ENCODE measurements at places on chromosomes 5 and 9. TPM values are rescaled to one million over a fixed set of nuclear protein-coding genes. Genes with fewer than 3 reads are reported as not detected.

The SHC3 gene
- total RNA-seq = 1.0 TPM

The ZNF300 gene
- total RNA-seq = 2.4 TPM

The ZMYND19 gene
- 21.1 TPM for total RNA-seq

The PMPCA gene
- 43.5 TPM for total RNA-seq

The IFNB1 gene
- not detected for total RNA-seq

The TSSK1B gene
- not detected for total RNA-seq

The SETD9 gene
- total RNA-seq = 37.2 TPM

The SLC36A3 gene
- not detected for total RNA-seq

The GALNT10 gene
- 19.8 TPM for total RNA-seq

DNA sequence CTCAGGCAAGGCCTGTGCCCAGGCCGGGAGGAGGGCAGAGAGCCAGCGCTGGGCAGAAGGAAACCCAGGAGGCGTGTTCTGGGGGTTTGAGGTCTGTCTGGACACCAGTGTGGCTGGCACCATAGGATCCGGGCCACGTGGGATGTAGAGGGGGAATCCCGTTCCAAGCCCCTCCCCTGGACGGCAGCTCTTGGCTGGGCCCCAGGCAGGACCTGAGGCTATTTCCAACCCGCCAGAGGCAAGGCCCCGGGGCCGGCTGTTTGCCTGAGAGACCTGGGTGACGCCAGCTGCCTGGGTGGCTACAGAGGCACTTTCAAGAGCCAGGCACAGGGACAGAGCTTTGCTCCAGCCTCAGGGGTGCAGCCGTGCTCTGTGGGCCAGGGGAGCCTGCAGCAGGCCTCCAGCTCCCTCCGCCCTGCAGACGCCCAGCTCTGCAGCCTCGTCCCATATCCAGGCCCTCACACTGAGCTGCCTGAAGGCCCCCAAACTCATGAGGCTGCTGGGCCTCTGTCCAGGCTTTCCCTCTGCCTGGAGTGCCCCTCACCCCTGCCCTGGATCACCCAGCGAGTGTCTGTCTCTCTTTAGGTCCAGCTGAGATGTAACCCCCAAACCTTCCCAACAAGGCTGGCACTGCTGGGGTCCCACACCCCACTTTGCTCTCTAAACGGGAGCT, 56.6 kb upstream of the EGFL7 start:
- DNase-seq = no peak

- no peak for DNase-seq
Observed at GRCh38 chr5:36934740-36935356, 58.3 kb downstream of the NIPBL start.

- DNase-seq = peak; percentile 41
Observed at GRCh38 chr5:40410231-40410861, 269.4 kb upstream of the PTGER4 start.

- no peak for DNase-seq
Observed at GRCh38 chr5:81162501-81162900, 70.6 kb upstream of the CKMT2 start.

- DNase-seq = no peak
Observed at GRCh38 chr9:21251190-21251589, 11.4 kb upstream of the IFNA14 start.

GRCh38 chr5:56651893-56652292, 163.5 kb upstream of the MAP3K1 start:
- no peak for DNase-seq

DNA sequence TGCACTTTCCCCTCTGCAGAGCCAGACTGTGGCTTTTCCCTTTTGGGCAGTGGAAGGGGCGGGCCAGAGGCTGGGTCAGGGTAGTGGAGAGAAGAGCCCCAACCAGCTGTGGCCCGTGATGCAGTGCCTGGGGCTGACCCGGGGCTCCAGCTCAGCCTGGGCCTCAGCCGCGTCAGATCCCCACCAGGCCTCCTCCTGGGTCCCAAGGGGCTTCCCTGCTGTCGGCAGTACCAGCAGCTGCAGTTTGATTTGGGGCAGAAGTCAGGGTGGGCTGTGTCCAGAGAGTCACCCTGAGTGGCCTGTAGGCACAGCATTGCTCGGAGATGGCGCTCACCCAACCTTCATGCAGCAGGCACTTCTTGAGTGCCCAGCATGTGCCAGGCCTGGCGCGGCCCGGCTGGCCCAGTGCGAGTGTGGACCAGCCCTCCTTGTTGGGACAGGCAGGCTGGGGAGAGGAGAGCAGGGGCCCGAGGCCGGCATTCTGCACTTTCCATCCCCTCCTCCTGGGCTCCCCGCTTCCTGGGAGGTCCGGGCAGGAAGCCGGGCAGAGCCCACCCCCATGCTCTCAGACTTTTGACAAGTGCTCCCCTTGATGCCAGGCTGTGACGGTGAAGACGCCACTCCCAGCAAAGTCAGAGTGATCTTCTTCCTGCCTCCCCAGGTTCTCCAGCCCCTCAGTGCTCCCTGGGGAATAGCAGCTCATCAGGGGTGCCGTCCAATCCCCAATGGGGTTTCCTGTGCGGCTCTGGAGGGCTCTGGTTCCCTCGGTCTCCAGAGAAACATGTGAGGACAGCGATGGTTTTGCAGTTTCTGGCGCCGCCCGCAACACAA, 88.3 kb upstream of the COL5A1 start:
- no peak for DNase-seq

- DNase-seq = no peak
Observed at GRCh38 chr5:53871050-53871449, 310.6 kb downstream of the NDUFS4 start.

- DNase-seq = no peak
Observed at GRCh38 chr9:87748881-87749280, 23.0 kb downstream of the CTSL start.

DNA sequence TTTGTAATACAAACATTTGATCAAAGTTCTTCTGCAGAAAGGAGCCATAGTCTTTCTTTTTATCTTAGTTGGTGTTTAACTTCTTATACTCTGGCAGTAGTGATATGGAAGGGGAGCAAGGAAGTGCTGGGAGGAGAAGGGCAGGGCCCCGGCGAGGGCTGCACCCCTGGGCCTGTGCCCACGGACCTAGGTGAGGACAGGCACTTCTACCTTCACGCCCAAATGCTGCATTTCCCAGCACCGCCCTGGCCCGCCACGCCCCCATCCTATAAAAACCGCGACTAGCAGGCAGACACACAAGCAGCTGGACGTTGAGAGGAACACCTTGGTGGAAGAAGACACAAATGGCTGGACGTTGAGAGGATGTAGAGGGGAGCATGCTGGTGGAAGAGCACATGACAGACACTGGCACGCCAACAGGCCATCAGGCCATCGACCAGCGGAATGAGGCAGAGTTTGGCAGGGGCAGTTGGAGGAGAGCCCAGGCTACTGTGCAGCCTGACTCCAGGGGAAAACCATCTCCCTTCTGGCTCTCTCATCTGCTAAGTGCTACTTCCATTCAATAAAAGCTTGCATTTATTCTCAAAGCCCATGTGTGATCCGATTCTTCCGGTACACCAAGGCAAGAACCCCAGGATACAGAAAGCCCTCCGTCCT, 81.5 kb upstream of the C9orf72 start:
- DNase-seq = no peak

GRCh38 chr9:133933426-133934026, 58.6 kb downstream of the VAV2 start:
- no peak for DNase-seq

GRCh38 chr9:7849362-7849761, 49.8 kb upstream of the DMAC1 start:
- no peak for DNase-seq

DNA sequence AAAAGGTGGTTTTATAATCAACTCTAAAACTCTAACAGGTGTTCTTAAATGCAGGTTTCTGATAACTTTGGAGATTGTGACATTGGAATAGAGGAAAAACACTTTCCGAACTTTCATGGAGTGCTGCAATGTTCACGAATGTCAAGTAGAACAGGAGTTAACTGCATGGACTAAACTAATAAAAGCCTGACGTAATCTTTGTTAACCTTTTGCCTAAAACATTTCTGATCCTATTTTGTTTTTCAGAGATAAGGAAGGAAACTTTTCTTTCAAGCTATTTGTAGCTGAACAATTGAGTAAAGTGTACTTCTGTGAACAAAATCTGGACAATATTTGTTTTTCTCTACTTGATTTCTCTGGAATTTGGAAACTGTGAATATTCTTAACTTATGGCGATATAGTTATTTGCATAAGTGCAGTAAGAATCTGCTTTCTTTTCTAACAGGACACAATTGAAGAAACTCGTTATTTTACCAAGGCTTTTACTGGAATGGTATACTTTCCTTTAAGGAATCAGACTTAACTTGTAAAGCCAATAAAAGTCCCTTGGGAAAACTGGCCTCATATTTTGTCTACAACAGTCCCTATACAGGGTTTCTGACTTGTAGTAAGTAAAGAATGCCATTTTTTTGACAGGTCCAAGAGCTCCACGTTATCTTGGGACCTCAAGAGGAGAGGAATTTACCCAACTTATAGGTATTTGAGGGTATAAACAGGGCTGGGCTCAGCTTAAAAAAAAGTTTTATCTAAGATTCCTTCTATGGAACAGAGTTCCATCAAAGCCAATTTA, 154.7 kb downstream of the NXNL2 start:
- no peak for DNase-seq

GRCh38 chr5:66931651-66932050, 264.9 kb downstream of the CD180 start:
- DNase-seq = no peak

DNA sequence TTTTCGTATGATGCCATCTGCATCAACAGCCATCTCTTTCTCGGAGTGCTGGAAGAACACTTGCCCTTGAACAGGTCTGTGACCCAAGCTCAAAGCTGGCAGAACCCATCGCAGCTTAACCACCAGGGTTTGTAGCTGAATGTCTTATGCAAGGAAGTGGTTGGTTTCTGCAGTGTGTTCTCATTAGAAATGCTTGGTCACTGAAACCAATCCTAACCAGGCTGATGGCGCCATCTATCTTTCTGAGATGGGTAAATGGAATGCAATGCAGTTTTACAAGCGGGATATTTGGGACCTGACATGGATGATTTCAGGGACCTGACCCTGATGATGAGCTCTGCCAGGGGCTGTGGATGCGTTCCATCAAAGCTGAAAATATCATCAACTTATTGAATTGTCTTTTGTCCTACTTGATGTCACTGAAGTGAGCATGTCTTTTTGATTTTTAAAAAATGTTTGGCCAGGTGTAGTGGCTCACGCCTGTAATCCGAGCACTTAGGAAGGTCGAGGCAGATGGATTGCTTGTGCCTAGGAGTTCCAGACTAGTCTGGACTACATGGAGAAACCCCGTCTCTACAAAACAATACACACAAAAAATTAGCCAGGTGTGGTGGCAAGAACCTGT, 28.7 kb downstream of the DMRT3 start:
- peak; percentile 30 for DNase-seq

- no peak for DNase-seq
Observed at GRCh38 chr5:89279391-89280036, 396.5 kb upstream of the MEF2C start.

DNA sequence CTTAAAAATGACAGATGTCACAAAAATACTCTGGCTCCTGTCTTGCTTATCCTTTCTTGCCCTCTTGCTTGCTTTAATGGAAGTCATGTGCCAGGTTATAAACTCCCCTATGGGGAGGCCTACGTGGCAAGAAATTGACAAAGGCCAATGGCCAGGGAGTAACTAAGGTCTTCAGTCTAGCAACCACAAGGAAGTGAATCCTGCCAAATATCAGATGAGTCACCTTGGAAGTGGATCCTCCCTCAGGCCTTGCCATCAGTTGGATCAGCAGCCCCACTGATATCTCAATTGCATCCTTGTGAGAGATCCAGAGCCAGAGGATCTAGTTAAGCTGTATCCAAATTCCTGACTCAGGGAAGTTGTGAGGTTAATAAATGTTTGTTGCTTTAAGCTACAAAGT, 82.8 kb downstream of the CAAP1 start:
- DNase-seq = peak; percentile 5

GRCh38 chr5:113276001-113276400, 158.8 kb downstream of the TSSK1B start:
- no peak for DNase-seq

DNA sequence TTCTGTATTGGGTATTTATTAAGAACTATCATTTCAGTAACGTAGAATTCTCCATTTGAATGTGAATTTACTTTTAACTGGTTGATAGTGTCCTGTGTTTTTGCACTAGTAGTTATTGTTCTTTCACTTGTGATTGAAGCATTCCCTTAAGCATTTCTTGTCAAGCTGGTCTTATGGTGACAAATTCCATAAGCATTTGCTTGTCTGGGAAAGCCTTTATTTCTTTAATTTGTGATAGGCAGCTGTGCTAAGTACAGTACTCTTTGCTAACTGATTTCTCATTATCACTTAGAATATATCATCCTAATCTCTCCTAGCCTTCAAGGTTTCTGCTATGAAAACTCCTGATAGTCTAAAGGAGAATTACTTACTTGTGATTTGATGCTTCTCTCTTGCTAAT, 21.3 kb upstream of the SPATA31E1 start:
- DNase-seq = no peak

DNA sequence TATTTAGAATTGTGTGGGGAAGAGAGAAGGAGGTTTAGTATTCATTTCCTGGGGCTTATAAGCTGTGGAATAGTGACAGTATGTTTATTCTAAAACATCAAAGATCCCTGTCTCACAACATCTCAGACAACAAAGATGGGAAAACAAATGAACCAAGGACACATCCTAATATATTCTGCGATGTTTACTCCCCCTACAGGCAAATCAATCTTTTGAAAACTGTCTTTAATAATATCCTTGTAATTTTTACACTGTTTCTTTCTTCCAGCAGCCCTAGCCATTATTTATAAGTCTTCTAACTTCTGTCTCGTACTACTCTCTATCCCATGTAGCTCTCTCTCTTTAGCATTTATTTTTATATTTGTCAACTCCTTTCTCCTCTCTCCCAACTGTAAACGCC, 33.5 kb upstream of the TMEM252 start:
- no peak for DNase-seq

DNA sequence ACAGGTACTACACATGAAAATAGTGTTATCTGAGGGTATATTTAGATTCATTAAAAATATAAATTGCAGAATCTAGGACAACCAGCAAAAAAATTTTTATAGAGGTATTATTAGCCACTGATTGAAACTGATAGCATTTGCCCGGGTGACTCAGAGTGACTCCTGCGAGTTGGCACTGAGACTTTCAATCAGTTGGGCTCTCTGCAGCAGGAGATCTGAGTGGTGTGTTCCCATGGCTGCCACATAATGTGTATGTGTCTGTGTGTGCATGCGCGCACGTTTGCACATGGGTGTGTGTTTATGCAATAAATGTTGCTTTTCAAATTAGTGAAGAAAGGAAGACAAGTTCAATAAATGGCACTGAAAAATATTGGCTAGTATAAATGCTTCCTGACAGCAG, 100.1 kb upstream of the MRPS30 start:
- DNase-seq = no peak

GRCh38 chr5:171706736-171707441, 78.7 kb upstream of the SMIM23 start:
- no peak for DNase-seq

GRCh38 chr9:129355631-129356030, 177.6 kb upstream of the IER5L start:
- no peak for DNase-seq
